ENCODE measurements at places on chromosomes 13 and 19.

DNA sequence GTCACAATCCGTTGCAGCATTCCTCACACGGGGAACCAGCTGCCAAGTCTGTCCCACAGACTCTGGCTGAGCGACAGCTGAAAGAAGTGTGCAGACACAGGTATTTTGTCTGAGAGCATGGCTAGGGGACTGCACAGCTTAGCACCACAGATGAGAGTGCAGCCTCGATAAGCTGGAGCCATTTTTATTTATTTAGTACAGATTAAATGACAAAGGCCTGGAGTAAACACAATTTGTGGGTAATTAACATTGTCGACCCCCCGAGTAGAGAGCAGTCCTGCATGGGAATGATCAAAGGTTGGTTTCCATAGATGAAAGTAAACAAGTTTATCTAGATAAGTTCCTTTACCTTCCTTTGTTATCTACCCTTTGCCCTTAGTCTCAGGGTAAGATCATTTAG lies 836.2 kb downstream of the DACH1 start:
- no peak for DNase-seq

GRCh38 chr19:39402346-39403300 lies 4.0 kb upstream of the ZFP36 start:
- peak; percentile 81 for DNase-seq

DNA sequence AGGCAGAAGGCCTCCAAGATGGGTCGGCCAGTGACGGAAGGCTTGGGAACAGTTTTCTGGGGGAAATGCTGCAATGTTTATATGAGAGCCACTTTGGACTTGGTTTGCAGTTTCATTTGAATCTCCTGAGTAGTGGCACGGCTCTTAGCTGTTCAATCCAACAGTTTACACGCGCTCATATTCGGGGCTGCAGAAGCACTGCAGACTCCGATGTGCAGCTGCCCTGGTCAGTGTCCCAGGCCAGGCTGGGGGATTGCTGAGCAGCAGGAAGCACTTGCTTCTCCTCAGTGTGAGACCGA lies 31.7 kb downstream of the CEBPG start:
- DNase-seq = no peak

GRCh38 chr19:3873151-3873550 lies 4.3 kb upstream of the ZFR2 start:
- DNase-seq = no peak

Data from AG04450 (cell line).